MM.1S (cell line): ENCODE measurements at places on chromosomes 1 and 21.
A peak's percentile ranks its signal among the peaks of the same experiment; 100 is the strongest.

- DNase-seq = no peak
Measured at GRCh38 chr1:55067022-55067778, 27.9 kb downstream of the PCSK9 start.

GRCh38 chr1:97943354-97943753 is 22.5 kb upstream of the DPYD start:
- DNase-seq = no peak

DNA sequence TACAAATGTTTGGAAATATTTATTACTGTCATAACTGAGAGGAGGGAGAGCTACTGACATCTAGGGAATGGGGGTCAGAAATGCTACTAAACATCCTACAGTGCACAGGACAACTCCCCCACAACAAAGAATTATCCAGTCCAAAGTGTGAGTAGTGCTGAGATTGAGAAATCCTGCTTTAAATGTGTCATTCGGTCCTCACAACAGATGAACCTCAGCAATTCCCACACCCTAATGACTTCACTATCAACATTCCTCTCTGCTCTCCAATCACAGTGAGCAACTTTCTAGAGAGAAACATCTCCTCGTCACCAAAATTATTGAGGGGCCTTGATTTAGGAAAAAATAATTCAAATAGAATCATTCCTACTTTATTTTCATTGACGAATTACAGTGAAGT is 18.0 kb downstream of the OMA1 start:
- no peak for DNase-seq

- no peak for DNase-seq
Measured at GRCh38 chr1:108082738-108083562, 117.2 kb downstream of the SLC25A24 start.

- peak; percentile 58 for DNase-seq
Measured at GRCh38 chr1:220300442-220301121, 28.3 kb upstream of the RAB3GAP2 start.

- DNase-seq = no peak
Measured at GRCh38 chr1:204304067-204304466, 55.7 kb downstream of the PLEKHA6 start.

- DNase-seq = no peak
Measured at GRCh38 chr21:37164742-37165141, 91.7 kb downstream of the TTC3 start.

- DNase-seq = no peak
Measured at GRCh38 chr1:15350551-15351200, 59.0 kb upstream of the EFHD2 start.

- no peak for DNase-seq
Measured at GRCh38 chr1:217063172-217063908, 340.1 kb upstream of the ESRRG start.

- peak; percentile 55 for DNase-seq
Measured at GRCh38 chr1:74517599-74518051, 5.2 kb upstream of the LRRC53 start.

DNA sequence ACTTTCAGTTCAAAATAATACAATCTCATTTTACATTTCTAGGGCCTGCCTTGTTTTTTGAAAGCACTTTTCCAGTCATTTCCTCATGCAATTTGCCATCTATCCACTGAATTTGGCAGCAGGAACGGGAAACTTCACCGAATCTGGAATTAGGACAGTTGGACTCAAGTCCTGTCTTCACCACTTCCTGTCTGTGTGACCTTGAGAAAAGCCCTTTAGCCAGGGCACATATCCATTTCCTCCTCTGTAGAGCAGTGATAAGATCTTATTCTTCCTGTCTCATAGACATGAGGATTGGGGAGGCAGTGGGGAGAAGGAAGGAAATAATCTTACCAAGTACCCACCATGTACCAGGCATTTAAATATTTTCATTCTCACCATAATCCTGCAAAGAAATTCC is 12.0 kb downstream of the VAV3 start:
- no peak for DNase-seq

DNA sequence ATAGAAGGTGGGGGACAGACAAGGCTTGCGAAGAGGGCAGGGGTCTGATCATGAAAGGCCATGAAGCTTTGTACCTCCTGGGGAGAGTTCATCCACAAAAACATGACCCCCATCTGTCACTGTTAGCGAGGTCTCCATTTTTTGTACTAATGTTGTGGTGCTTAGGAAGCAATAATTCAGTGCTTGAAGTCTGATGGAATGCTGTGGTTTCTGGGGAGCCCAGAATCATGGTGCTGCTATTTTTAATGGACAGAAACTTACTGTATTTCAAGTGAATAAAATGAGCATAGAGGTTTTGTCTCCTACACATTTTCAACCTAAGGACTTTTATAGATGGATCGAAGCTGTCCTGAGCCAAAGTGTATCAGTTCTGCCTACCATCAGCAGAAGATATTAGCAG is 28.2 kb upstream of the RGL1 start:
- DNase-seq = no peak

DNA sequence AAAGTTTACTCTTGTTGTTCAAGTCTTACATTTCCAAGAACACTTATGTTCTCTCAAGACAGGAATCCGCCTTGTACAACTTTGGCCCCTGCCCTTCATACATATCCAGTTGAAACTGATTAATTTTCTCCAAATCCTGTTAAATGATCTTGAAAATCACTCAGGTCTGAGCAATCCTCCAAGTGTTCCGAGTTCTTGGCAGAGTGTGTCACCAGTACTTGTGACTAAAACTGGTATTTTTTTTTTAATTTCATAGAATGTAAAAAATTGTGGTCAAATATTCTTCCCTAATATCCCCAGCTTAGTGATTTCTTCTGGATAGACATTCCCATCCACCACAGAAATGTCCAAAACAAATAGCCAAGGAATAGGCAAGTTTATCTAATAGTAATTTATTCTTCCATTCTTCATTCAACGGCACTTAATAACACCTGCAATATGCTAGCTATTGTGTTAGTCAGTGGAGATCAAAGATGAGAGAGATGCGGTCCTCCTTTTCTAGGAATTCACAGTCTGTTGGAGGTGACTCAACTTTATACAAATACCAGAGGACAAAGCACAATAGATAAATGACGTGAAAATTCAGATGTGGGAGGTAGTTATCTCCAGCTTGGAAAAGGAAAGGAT is 71.4 kb downstream of the DIRAS3 start:
- DNase-seq = no peak

GRCh38 chr1:197327776-197328364 is 59.8 kb downstream of the CRB1 start:
- DNase-seq = peak; percentile 34

- no peak for DNase-seq
Measured at GRCh38 chr1:119285482-119285881, 83.1 kb upstream of the HAO2 start.

DNA sequence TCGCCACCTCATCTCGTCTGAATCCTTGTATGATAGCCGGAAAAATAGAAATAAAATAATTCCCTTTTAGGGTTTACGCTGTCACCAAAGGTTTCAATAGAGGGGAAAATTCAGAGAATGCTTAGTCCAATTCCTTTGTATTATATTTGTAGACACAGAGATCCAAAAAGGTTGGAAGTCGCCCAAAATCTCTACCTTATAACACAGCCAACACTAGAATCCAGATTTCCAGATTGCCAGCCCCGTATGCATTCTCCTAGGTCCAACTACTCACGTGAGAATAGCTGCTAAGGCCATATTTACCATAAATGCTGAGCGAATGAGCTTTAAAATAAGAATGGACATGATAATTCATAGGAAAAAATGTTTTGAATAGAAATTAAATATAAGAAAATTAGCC is 124.5 kb downstream of the KCNK1 start:
- no peak for DNase-seq

GRCh38 chr1:77238462-77238861 is 19.2 kb upstream of the PIGK start:
- no peak for DNase-seq

GRCh38 chr1:198179556-198179981 is 22.8 kb downstream of the NEK7 start:
- DNase-seq = peak; percentile 73

GRCh38 chr1:2348346-2349325 is 42.7 kb downstream of the MORN1 start:
- DNase-seq = no peak

DNA sequence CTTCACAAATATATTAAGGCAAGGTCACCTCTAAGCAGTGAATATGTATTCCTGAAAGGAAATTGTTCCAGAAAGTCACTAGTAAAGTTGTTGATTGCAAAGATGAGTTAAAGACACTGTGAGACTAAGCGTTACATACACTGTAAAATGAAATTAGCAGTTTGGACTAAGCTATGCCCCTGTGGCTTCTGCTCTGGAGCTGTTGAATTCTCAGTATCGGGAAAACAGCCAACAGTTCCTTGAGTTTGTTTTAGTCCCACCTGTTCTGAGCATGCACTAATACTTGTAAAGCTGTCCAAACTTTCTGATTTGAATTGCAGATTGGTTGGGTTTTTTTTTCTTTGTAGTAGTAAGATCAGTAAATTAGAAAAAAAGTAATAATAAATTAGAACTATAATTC is 21.0 kb downstream of the ANGPTL1 start:
- no peak for DNase-seq

DNA sequence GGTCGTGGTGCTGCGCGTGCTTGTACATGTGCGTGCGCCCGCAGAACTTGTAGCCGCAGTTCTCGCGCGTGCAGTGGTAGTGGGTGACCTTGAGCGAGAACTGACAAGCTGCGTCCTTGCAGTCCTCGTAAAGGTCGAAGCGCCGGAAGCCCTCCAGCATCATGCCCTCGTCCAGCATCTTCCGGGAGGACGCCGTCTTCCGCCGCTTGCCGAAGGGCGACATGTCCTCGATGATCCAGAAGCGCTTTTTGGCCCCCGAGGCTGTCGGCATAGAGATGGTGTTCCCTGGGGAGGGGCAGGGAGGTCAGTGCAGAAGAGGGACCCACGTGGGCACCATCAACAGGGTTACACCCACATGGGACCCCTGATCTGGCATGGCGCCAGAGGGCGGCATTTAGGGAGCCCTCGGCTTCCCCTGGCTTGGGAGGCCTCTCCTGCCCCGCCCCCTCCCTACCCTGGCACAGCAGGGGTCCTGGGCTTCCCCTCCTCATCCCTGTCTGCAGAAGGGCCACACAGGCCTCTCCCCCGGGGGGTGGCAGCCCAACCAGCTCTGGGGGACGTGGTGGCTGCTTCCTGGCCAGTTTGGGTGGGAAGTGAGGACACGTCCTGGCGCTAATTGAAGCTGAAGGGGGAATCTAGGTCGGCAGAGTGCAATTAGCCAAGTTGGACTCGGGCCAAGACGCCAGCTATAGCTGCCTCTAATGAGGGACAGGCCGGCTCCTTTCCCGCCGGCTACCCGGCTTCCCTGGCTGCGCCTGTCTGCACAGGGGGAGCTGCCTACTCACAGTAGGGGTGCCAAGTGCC is 156.5 kb downstream of the CASZ1 start:
- no peak for DNase-seq

- no peak for DNase-seq
Measured at GRCh38 chr1:209389258-209389657, 194.3 kb upstream of the CAMK1G start.
